Anterior cingulate cortex (tissue), 58 donors: ENCODE measurements at places on chromosomes 2 and 18.
A peak's percentile ranks its signal among the peaks of the same experiment; 100 is the strongest.

DNA sequence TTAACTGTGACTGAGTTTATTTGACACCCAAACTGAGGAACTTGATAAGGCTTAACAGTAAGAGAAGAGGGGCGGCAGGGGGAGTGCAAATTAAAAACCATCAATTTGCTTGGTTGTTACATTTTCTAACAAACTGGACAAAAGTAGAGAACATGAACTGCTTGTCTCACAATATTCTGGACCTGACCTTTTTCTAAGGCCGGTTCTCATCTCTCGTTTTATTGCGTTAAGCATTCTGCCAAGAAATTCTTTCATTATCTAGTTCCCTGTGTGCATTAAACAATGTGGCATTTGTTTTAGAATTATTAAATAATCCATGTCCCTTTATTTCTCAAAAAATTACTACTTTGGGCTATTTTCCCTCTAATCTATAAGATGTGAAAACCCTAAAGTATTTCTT, 565.2 kb upstream of the PKDCC start:
- no peak for DNase-seq

DNA sequence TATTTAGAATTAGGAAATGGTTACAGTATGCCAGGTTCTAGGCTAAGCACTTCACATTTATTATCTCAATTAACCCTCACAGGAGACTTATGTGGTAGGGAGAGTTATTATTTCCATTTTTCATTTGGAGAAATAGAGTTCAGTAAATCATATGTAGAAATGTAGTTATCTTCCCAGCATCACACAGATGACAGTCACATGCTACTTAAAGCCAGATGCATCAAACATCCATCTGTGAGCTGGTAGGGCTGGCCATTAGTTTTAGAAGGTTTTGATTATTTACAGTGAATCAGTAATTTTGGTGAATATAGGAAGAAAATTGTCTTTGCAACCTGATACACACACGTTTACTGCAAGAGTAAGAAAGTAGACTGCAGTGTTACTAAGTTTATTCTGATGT, 97.9 kb downstream of the RIT2 start:
- DNase-seq: no peak

GRCh38 chr2:216348756-216349308, 23.5 kb downstream of the MARCHF4 start:
- no peak for DNase-seq

- no peak for DNase-seq
Measured at GRCh38 chr18:27581296-27581904, 396.3 kb upstream of the CHST9 start.

GRCh38 chr2:39622860-39623259, 42.9 kb upstream of the TMEM178A start:
- no peak for DNase-seq

DNA sequence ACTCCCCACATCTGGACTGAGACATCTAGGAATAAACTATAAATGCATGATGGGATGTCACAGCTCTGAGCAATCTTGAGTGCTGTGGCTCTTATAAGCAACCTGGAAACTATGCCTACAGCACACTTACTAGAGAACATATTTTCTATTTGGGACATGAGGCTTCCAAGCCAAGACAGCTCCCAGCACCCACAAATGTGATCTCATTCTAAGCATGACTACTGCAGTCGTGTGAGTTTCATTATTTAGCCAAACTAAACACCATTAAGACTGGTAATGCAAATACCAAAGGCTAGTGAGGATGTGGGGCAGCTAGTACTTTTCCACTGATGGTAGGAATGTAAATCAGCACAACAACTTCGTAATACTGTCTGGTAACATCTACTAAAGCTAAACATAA, 72.5 kb downstream of the RTTN start:
- DNase-seq: no peak

GRCh38 chr2:3475771-3476170, 43.6 kb downstream of the ADI1 start:
- no peak for DNase-seq

GRCh38 chr2:150066490-150066889, 421.0 kb downstream of the RND3 start:
- no peak for DNase-seq

DNA sequence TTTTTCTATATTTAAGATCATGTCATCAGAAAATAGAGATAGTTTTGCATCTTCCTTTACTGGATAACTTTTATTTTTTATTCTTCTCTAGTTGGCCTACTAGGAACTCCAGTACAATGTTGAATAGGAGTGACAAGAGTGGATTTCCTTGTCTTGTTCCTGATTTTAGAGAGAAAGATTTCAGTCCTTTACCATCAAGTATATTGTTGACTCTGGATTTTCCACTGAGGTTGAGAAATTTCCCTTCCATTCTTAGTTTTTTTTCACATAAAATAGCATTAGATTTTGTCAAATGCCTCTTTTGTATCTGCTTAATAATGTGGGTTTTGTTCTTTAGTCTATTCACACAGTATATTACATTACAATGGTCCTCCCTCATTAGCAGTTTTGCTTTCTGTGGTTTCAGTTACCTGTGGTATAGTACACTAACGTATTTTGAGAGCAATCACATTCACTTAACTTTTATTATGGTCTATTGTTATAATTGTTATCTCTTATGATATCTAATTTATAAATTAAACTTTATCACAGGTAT, 105.5 kb downstream of the THADA start:
- no peak for DNase-seq

DNA sequence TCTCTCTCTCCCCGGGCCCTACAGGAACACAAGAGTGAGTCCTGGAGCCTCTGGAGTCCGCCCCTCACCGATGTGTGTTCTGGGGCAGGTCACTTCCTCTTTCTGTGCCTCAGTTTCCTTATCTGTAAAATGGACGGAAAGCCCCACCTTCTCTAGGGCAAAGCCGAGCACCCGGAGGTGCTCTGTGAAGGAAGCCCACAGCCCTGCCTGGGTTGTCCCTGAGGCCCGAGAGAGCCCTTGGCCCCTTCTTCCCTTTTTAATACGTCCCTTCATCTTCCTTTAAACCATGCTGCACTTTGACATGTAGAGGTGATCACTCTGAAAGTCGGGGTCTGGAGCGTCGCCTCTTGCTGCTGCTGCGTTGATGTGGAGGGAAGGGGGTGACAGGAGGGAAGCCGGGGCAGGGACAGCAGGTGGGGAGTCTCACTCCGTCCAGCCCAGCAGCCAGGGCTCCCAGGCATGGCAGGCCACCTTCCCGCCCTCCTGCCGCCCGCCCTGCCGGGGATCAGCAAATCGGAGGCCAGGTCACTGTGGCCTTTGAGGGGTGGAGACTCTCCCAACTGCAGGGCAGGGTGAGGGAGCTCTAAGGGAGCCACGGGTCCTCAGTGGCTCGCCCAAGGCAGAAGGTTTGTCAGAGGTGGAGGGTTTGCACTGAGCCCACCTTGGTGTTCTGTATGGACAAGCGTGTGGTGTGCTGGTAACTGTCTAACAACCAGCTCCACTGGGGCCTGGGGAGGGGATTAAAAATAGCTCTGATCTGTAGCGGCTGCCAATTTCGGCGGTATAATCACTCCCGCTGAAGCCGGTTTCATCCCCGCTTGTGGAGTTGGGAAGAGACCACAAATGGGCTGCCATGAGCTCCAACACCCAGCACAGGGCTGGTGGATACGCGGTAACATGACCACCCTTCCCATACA, 135.9 kb upstream of the ID2 start:
- DNase-seq: no peak

- DNase-seq: no peak
Measured at GRCh38 chr2:40118622-40119021, 333.3 kb downstream of the SLC8A1 start.

- DNase-seq: no peak
Measured at GRCh38 chr2:40488101-40488601, 36.3 kb upstream of the SLC8A1 start.

- DNase-seq: no peak
Measured at GRCh38 chr2:209382775-209383174, 41.1 kb upstream of the MAP2 start.

DNA sequence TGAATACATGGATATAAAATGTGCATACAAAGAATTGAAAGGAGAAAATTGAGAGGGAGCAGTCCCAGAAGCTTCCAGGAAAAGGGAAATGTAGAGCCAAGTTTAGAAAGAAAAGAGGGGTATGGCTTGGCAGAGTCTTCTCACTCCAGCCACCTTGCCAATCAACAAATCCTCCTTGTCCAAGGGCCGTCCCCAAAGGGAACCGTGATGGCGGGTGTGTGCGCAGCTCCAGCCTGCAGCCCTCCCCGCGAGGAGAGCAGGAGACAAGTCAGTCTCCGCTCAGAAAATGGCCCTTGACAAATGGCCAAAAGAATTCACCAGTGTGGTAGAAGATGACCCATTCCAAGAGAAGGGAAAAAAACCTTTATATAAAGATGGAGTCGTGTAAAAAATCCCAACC, 448.3 kb upstream of the POU3F3 start:
- DNase-seq: peak; percentile 27

GRCh38 chr2:159939946-159940345, 122.5 kb downstream of the PLA2R1 start:
- no peak for DNase-seq

DNA sequence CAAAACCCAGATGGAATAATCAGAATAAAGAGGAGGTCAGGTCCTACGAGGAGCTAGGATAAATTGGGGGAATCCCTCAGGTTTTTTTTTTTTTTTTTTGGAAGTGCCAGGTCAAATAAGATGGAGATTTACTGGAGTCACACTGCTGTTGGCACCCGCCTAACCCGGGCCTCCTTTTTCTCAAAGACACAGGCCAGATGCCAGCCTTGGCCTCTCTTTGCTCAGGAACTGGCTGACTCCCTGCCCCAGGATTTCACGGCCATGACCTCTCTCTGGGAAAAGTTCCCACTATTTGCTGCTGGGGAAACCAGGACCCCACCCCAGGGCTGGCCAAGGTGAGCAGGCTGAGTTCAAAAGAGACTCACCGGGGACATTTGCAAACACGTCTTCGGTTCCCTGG, 2.5 kb downstream of the CD8A start:
- peak; percentile 23 for DNase-seq

- DNase-seq: no peak
Measured at GRCh38 chr2:57876313-57876712, 170.3 kb upstream of the VRK2 start.

DNA sequence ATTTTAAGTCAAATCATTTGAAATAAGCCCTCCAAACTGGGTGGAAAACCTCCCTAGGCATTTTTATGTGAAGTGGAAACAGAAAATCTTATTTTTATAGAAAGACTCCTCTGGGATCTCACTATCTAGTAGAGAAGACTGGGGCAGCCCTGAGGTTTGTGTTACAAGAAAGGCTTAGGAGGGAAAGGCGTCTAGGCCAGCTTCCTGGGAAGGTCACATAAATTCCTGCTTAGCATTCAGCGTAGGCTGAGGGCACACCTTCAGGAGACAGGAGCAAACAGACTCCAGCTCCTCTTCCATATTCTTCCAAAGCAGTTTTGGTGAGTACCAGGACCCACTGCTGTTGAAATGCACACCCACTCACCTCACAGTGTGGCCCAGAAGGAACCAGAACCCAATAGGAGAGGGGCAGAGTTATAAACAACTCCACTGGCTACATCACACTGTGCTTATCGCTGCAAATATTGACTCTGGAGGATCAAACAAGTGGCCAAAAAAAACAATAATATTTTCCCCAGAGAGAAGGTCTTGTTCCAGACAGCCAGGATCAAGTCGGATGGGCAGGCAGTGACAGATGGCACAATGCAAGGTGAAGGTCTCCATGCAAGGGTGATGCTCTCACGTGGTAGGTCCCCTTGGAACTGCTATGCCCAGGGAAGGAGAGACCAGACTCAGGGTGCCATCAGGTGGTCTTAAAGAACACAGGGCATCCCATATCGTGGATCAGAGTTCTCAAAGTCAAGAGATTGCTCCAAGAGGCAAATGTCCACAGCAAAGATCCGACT, 17.7 kb upstream of the IGFBP2 start:
- no peak for DNase-seq

- DNase-seq: no peak
Measured at GRCh38 chr2:6970551-6970950, 53.3 kb downstream of the RNF144A start.

DNA sequence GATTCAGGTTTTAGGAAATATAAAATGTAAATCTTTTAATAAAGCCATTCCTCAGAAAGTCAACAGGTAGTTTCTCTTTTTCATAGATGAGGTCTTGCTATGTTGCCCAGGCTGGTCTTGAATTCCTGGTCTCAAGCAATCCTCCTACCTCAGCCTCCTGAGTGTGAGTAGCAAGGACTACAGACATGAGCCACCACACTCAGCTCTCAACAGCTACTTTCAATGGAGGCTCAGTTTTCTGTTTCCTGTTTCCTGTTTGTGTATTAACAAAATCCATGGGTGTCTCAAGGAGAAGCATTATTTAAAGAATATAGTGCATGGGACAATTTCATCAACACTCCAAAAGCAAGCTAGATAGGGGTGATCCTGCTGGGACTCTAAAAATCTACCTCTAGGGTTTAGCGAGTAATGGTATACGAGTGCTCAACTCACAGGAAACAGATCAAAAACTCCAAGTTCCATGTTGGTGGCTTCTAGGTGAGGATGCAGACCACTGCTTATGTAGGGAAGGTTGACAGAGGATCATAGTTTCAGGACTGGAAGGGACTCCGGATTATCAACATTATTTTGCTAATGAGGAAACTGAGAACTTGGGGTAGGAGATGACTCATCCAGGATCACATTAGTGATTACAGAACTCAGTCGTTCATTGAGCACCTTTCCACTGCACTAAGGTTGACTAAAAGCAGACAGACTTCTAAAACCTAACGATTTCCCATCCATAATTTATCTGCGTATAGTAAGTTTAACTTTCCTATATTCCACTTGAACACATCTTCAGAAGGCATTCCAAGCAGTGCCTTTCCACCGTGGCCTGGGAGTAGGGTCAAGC, 61.7 kb upstream of the WIPF1 start:
- DNase-seq: no peak

GRCh38 chr18:79853303-79853992, 55.7 kb downstream of the KCNG2 start:
- DNase-seq: no peak

GRCh38 chr2:174590928-174591648, 6.5 kb downstream of the WIPF1 start:
- DNase-seq: no peak

- DNase-seq: no peak
Measured at GRCh38 chr2:127175041-127175721, 44.9 kb downstream of the CYP27C1 start.

DNA sequence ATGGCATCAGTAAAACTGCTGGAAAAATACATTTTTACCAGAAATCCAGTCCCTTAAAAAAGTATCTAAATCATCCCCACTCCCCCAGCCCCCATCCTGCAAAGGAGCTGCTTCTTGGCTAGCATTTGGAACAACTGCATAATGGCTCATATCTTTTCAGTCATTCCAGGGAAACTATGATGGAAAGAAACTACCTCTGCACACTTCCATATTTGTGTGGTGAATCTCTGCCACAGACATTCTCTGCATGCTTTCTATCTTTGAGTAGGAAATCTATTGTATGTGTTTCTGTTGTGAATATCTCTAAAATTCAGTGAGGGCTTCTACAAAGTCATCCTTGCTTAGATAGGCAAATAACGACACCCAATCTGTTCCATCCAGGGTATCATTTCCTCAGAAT, 632.3 kb downstream of the LRP1B start:
- DNase-seq: no peak

GRCh38 chr2:230885463-230886130, 20.9 kb downstream of the ITM2C start:
- no peak for DNase-seq

- no peak for DNase-seq
Measured at GRCh38 chr2:217467331-217467730, 535.5 kb downstream of the TNS1 start.

- no peak for DNase-seq
Measured at GRCh38 chr18:8812631-8813030, 107.3 kb downstream of the MTCL1 start.
